ENCODE measurements at places on chromosomes 13 and 19. TPM values are rescaled to one million over a fixed set of nuclear protein-coding genes. Genes with fewer than 3 reads are reported as not detected.

Gene ATXN8OS
- not detected for total RNA-seq

Gene ZNF160
- total RNA-seq = 35.5 TPM

Gene ZNF177
- 2.2 TPM for total RNA-seq

Gene DLEU7
- total RNA-seq = 3.3 TPM

Gene ATP8A2
- 1.7 TPM for total RNA-seq

Gene ZNF582
- 4.3 TPM for total RNA-seq

Gene TMEM59L
- 1.1 TPM for total RNA-seq

Gene ZNF296
- total RNA-seq = 1.7 TPM

Gene PPAN
- 30.8 TPM for total RNA-seq

Gene KLHL1
- not detected for total RNA-seq

Gene SPACA6
- 19.8 TPM for total RNA-seq

Gene MCF2L
- 42.4 TPM for total RNA-seq

Gene IGFL1
- total RNA-seq = not detected

Gene SEMA6B
- total RNA-seq = 11.3 TPM

Gene DPF1
- total RNA-seq = not detected

Gene CCDC169
- total RNA-seq = not detected

Gene MFSD12
- total RNA-seq = 80.7 TPM

Gene KRTDAP
- total RNA-seq = 0.89 TPM

Gene CYP4F2
- not detected for total RNA-seq

Gene IGFLR1
- 17.1 TPM for total RNA-seq

Gene RAB3D
- total RNA-seq = 53.6 TPM

Gene ZNF610
- 3.6 TPM for total RNA-seq

Gene SPACA4
- not detected for total RNA-seq

Gene TMIGD2
- 1.7 TPM for total RNA-seq

All from lower lobe of right lung (tissue), 2 donors.